Left ventricle myocardium superior (tissue), 1 donor: ENCODE measurements at places on chromosomes 1 and 21.
A peak's percentile ranks its signal among the peaks of the same experiment; 100 is the strongest.

DNA sequence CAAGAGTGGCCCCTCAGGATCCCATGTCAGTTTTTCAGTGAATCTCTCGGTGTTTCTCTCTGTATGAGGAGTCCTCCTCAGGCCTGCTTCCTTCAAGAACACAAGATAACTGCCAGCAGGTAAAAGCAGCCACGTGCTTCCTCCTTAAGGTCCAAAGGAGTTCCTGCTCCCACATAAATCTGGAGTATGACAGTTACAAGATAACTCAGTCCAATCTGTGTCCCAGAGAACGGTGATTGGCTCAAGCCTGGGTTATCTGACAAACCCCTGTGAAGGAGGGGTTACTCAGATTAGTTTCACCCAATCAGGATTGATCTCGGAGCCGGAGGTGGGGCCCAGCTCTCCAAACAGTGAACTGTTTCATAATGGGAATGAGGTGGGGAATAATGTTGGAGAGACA, 5.8 kb upstream of the ANKRD13C start:
- no peak for DNase-seq

GRCh38 chr1:237527761-237528160, 363.0 kb downstream of the ZP4 start:
- no peak for DNase-seq

DNA sequence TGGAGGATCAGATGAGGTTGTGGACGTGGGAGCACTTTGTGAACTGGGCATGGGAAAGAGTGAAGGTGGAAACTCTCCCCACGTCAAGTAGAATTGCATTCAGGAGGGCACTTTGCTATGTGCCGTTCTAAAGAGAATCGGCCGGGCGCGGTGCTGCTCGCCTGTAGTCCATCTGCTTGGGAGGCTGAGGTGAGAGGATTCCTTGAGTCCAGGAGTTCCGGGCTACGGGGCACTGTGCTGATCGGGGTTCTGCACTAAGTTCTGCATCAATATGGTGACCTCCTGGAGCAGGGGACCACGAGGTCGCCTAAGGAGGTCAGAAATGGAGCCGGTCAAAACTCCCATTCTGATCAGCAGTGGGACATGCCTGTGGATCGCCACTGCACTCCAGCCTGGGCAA, 141.9 kb downstream of the PEX14 start:
- DNase-seq = no peak

DNA sequence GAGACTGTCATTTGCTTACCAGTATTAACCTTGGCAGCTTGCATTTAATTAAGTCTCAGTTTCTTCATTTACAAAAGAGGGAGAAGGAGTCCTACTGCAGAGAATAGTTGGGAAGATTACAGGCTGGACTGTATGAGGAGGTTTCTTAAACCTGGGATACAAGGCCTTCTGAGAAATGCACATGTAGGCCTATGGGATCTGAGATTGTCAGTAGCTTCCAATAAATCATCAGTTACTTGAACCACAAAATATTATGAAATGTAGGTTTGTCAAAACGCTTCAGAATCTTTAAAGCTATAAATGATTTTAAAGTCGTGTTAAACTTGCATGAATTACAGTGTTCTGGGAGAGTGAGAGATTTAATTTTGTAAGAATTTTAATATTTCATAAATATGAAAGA, 69.6 kb downstream of the NRIP1 start:
- DNase-seq = no peak

- no peak for DNase-seq
These were observed 13.2 kb downstream of the KANK4 start for GRCh38 chr1:62306065-62306464.

- peak; percentile 92 for DNase-seq
These were observed 19.5 kb upstream of the ADAR start for GRCh38 chr1:154627257-154628120.
